ENCODE measurements at places on chromosomes 7 and 10.

- no peak for DNase-seq
These were observed 329.0 kb downstream of the ACTR3B start for GRCh38 chr7:153088601-153089000.

- DNase-seq = no peak
These were observed 5.2 kb downstream of the ZNF655 start for GRCh38 chr7:99563650-99564049.

DNA sequence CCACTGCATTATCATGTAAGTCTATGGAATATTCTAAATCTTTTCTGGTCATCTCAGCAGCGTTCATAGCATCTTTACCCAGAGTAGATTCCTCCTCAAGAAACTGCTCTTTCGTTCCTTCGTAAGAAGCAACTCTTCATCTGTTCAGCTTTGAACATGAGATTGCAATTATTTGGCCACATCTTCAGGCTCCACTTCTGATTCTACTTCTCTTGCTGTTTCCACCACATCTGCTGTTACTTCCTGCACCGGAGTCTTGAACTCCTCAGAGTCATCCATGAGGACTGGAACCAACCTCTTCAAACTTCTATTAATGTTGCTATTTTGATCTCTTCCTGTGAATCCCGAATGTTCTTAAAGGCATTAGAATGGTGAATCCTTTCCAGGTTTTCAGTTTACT, 12.7 kb downstream of the CHST12 start:
- DNase-seq = no peak

DNA sequence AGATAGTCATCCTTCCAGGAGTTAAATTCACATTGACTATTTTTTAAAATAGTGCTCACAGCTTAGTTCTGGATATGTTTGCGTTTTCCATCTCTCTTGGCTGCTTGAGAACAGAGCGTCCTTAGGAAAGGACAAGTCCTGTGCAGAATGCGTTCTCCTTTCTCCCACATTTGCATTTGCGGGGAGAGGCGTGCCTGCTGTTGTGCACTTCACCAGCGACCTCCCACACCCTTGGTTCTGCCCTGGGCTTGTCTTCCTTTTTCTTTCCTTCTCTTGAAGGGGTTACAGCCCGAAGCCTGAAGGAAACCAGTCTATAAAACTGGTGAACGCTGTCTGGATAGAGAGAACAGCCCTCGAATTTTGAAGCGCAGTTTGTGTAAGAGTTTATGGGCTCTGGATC, 367.1 kb downstream of the DPP6 start:
- DNase-seq = no peak

DNA sequence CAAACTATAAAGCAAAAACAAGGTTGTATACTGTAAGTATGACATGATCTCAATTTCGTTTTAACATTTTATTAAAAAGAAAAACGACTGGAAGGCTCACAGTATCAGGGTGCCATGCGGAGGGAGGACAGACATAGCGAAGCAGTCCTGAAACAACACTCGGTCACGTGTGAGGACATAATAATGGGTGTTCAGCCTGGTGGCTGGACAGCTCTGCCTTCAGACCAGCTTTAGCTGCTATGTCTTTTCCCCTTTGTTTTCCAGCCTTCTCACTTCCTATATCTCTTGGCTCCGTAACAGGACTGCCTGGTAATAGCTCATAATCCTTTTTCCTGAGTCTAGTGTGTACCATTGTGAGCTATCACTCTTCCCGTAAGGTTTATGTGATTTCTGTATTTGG, 18.4 kb upstream of the KLF14 start:
- no peak for DNase-seq

- DNase-seq = no peak
These were observed 274.0 kb downstream of the ELFN1 start for GRCh38 chr7:1943933-1944618.

DNA sequence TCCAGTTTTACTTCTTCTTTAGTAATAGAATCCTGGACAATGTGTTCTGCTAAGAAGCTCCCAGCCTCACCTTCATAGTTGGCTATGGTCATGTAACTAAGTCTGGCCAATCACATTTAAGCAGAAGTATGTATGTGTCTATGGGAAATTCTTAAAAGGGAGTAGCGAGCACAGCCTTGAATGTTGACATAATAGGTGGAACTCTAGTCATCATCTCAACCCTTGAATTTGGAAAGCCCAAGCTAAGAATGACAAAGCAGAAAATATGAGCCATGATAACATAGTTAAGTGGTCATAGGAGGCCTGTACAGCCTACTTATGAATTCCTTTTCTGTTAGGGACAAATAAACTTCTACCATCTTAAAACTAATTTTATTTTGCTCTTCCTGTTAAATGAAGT, 134.1 kb downstream of the MAGI2 start:
- DNase-seq = no peak

- DNase-seq = no peak
These were observed 193.2 kb downstream of the ELFN1 start for GRCh38 chr7:1863091-1863900.

DNA sequence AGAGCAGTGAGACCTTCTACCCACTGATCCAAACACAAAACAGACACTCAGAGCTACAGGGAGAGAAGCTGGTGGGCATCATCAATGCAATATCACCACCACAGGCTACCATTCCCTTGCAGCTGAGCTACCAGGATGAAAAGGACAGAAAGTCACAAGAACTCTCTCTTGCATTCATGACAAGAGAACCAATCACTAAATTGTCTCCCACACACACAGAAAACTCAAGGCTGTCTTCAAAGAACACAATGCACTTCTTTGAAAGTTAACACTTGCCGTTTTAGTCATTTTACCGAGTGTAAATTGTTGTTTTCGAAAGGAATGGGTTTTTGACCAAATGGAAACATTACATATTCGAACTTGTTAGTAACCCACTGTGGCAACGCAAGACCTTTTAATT, 626.6 kb downstream of the SORCS1 start:
- DNase-seq = no peak

GRCh38 chr7:54253036-54253373, 289.2 kb upstream of the VSTM2A start:
- DNase-seq = no peak

DNA sequence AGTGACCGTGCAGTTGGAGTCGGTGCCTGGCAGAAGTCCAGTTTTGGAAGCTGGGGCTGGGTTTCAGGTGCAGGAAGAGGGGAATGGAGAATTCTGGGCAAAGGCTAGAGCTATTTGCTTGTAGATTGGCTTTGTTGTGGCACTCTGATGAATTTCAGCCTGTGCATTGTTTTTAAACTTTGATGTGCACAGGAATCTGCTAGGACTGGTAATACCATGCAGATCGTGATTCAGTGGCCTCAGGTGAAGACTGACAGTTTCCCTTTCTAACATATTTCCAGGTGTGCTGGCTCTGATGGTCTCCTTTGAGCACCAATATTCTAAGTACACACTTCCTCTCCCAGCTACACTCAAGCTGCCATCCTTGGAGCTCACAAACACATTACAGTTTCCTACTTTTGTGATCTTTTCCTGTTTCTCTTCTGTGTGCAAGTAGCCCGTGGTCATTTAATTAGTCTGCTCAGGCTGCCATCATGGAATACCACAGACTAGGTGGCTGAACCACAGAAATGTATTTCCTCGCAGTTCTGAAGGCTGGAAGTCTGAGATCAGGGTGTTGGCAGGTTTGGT, 55.6 kb downstream of the NOC3L start:
- DNase-seq = no peak

- no peak for DNase-seq
These were observed 59.4 kb upstream of the CDK1 start for GRCh38 chr10:60718886-60719285.

- no peak for DNase-seq
These were observed 264.7 kb downstream of the BAMBI start for GRCh38 chr10:28942012-28942411.

DNA sequence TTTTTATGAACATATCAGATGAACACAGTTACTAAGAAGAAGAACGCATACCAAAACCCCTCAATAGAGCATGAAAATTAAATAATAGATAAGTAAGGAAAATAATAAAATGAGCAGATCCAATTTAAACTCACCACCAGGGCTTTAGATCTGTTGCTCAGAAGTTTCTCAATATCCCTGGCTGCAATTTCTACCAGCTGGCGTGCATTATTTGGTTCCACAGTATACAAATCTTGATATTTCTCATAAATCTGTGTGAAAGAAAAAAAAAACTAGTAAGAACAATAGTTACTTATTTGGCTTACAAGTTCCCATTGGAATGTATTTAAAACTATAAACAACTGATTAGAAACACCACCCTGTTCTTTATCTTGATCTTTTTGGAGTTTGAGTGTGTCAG, 108.6 kb downstream of the CACNA2D1 start:
- no peak for DNase-seq

DNA sequence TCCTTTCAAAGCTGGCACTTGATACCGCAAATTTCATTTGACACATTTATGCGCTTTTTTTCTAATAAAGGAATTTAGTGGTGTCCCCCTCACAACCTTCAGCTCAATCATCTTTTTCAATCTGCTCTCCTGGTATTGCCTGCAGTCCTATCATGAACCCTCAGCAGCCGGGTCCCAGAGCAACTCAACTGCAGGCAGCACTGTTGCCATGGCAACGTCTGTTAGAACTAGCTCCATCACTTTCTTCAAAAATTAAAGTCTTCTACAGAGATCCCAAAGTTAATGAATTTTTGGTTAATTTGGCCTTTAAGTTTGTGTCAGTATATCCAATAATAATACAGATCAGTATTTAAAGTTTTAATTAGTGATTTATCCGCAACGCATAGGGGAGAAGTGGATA, 136.1 kb upstream of the TARP start:
- no peak for DNase-seq

- no peak for DNase-seq
These were observed 68.5 kb downstream of the MAP3K8 start for GRCh38 chr10:30502266-30503060.

DNA sequence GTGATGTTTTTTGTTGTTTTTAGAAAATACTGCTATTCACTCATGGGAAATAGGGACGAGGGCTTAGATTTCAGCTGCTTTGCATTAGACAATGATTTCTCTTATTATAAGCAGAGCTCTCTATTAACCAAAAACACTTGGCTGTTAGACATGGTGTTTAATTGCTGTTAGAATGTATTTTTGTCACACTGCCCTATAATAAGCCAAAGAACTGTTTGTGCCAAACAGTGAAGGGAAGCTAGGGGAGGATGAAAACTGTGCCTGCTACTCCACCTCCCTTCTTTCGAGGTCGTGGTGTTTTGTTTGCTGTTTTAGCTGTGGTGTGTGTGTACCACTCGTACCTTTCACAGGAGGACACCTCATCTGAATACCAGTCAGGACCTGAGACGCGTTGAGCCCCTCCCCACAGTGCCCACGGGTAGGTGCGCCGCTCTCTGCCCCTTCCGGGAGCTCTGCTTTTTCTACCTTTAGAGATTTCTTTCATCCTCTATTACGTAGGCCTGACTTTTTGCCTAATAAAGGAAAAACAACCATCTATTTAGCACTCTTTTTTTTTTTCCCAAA, 57.9 kb downstream of the CUX1 start:
- no peak for DNase-seq

DNA sequence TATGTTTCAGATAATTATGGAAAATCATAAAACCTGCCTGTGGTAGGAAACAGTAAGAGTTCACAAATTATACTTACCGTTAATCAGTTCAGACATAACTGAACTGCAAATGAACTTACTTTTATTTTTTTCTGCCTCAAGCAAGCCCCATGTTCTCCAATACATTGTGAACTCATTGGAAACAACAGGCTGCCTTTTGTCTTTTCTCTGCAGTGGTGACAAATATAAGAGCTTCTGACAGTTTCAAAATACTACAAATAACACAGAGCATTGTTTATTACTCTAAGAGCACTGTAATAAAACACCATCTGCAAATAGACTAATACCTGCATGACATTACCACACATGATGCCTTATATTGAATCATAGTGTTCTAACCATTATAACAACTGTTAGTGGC, 94.0 kb upstream of the CDCA7L start:
- no peak for DNase-seq

GRCh38 chr10:79316671-79317431, 30.4 kb upstream of the PPIF start:
- no peak for DNase-seq

DNA sequence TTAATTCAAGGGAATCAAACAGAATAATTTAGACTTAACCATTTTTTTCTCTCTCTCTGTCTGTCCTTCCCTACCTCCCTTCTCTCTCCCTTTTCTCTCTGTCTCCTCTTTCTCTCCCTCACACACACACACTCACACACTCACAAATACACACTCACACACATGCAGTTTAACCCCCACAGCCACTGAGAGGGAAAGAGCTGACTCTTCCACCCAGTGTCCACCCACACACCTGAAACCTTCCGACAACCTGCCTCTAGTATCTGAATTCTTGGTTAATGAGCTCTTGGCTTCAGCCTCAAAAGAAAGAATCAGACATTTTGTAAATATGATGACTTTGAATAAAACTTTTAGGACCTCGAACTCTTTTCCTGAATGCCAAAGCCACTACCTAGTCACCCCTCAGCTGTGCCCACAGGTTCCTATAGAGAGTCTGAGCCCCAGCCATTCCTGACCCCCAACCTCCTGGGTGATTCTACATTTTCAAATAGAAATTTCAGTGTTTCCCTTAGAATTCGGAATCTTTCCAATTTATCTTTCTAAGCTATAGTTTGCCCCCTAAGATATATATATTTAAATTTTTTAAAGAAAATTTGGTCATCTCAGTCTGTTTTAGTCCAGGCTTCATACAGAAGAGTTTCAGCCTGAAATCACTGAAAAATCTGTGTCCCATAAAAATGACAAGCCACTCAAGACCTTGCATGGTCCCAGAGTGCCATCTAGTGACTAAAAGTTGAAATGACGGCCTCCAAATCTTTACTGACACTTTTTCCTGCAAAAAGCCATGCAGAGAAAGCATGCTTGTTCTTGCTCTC, 202.8 kb downstream of the IPMK start:
- peak; percentile 1 for DNase-seq

DNA sequence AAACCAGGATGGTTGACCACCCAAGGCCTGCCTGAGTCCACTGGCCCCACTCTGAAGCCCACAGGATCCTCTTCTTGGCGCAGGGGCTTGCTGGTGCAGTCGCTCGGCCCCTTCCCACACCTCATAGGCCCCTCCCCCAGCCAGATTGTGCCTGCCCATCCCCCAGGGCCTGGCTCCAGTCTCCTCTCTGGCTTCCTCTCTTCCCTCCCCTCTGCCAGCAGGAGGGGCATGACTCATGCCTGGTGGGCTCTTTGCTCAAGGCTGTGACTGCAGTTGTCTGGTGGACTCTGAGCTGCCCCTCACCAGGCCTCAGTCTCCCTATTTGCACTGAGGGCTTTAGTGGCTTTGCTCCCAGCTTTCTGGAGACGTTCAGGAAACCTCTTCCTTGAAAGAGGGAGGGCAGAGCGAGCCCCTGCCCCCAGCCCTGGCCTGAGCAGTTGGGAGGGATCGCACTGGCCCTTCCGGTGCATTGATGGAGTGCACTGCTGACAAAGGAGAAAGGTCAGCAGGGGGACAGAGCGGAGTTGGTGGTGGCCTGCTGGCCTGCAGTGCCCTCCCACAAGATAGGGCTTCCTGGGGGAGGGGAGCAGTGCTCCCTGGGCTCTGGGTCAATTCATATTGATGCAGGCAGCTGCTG, 60.7 kb downstream of the ZMIZ1 start:
- peak; percentile 67 for DNase-seq

- DNase-seq = no peak
These were observed 69.3 kb downstream of the AVL9 start for GRCh38 chr7:32564542-32564941.

- DNase-seq = peak; percentile 99
These were observed 528 bp upstream of the TNRC18 start for GRCh38 chr7:5423976-5424748.
